Hematopoietic multipotent progenitor cell treated with erythropoietin and hydrocortisone succinate and interleukin-3 and kit ligand, for 17 days (in vitro differentiated cells): ENCODE measurements at places on chromosomes 1 and 21.

DNA sequence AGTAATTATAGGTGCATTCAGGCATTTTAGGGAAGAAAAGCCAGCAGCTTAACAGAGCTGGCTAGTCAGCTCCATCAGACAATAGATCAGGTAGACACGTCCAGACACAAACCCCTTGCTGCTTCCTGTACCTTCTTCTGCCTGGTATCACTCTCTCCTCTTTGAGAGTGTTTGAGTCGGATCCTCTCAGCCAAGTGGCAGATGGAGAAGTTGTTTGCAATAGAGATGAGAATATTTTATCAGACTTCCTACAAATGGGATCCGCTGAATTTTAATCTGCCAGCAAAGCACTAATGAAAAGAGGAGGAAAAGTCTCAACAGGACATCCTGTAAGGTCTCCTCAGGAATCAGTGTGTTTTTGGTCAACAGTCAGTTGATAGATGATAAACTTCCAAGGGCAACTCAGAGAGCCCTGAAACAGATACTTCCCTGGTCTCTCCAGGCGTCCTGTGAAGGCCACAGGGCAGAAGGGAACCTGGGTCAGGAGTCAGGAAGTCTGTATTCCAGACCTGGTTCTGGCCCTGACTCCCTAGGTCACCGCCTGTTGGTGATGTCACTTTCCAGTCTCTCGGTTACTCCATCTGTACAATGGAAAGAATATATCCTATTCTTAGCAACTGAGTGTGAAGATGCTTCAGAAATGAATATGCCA lies 62.1 kb upstream of the PROX1 start:
- no peak for DNase-seq

- DNase-seq: no peak
Measured at GRCh38 chr1:157110686-157111085, 11.1 kb upstream of the ETV3L start.

GRCh38 chr1:116123837-116124533 lies 12.8 kb downstream of the MAB21L3 start:
- DNase-seq: no peak

- DNase-seq: no peak
Measured at GRCh38 chr1:244012202-244012601, 38.9 kb upstream of the ZBTB18 start.

- DNase-seq: no peak
Measured at GRCh38 chr1:70536708-70537366, 125.8 kb downstream of the CTH start.

DNA sequence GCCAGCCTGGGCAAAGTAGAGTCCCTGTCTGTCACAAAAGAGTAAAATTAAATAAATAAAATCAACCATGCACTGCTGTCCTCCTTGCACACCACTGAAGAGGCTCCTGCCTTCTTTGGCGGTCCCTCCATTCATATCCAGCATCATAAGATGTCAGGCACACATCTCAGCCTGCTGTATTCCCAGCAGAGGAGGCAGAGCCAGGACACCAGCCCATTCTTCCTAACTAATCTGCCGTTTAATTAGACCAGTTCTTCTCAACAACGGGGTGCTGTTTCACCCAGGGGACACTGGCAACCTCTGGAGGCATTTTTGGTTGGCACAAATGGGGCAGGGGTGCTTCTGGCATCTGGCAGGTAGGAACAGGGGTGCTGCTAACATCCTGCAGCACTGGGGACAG lies 119.7 kb downstream of the ETS2 start:
- DNase-seq: no peak

GRCh38 chr21:15682186-15682895 lies 47.4 kb upstream of the USP25 start:
- no peak for DNase-seq

- DNase-seq: no peak
Measured at GRCh38 chr1:154427173-154428139, 22.3 kb downstream of the IL6R start.

GRCh38 chr1:100423832-100424337 lies 71.6 kb downstream of the CDC14A start:
- no peak for DNase-seq

DNA sequence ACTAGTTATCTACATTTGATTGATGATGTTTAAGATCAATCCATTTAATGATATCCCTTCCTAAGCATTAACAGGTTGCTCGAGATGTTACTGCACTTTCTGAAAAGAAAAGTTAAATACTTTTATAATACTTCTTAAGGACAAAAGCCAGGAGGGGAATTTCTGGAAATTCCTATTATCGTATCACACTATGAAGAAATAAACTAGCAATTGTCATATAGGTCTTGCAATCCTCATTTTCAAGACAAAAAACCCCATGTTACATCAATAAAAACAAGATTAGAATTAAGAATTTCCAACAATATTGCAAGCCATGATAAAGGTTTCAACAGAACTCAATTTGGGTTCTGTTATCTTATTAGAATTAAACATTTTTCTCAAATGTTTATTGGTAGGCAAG lies 47.2 kb downstream of the HNRNPR start:
- no peak for DNase-seq

- no peak for DNase-seq
Measured at GRCh38 chr1:229869240-229869639, 197.8 kb upstream of the GALNT2 start.

- DNase-seq: no peak
Measured at GRCh38 chr1:44905276-44905675, 62.2 kb upstream of the PTCH2 start.

GRCh38 chr1:206049293-206049692 lies 3.7 kb upstream of the RHEX start:
- DNase-seq: no peak

DNA sequence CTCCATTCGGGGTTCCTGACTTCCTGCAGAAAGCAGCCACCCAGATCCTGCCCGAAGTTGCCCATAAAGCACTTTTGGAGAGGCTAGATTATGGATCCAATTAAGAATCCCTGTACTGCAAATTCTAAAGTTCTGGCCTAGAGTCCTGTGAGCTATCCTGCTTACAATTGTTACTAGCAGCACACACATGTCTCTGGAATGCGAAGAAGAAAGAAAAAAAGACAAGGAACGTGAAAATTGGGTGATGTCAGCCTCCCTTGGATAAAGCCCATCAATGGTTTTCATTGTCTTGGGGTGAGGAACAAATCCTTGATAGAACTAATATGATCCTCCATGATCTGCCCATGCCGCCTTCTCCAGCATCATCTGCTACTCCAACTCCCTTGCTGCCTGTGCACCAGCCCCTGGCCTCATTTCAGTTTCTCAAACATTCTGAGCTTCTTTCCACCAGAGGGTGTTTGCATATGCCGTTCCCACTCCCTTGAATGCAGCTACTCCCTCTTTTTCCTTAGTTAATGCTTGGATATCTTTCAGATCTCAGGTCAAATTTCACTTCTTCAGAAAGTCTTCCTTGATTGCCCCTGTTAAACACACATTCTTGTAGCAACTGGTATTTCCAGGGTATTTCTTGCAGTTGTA lies 94.0 kb downstream of the ST6GALNAC5 start:
- no peak for DNase-seq

GRCh38 chr21:45004481-45005247 lies 64.8 kb downstream of the SLX9 start:
- DNase-seq: no peak

DNA sequence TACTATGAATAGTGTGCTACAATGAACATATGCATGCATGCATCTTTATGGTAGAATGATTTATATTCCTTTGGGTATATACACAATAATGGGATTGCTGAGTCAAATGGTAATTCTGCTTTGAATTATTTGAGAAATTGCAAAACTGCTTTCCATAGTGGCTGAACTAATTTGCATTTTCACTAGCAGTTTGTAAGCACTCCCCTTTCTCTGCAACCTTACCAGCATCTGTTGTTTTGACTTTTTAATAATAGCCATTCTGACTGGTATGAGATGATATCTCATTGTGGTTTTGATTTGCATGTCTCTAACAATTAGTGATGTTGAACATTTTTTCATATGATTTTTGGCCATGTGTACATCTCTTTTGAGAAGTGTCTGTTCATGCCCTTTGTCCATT lies 24.0 kb upstream of the DIRAS3 start:
- no peak for DNase-seq

DNA sequence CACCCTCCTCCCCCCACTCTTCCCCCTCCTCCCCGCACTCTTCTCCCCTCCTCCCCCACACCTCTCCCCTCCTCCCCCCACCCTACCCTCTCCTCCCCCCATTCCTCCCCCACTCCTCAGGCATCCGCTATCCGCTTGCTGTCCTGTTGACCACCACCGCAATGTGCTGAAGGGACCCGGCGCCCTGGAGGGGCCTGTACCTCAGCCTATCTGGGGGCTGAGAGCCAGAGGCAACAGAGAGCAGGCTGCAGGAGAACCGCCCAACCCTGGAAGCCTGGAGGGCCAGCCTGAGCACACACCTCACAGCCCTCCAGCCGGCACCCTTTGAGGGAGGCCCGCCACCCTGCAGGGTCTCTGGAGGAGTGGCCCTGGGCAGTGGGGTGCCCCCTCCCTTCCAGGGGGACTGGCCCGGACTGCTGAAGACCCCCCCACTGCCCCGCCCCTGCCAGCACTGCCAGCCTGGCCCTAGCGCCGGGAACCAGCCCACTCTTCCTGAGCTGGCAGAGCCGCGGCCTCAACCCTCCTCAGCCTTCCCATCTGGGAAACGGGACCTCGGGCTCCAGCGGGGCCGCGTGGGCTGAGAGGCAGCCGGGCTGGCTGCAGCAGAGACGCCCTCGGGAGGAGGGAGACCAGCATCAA lies 1.2 kb downstream of the C1QTNF12 start:
- DNase-seq: no peak

- no peak for DNase-seq
Measured at GRCh38 chr21:45034556-45035476, 39.6 kb upstream of the ADARB1 start.

- DNase-seq: no peak
Measured at GRCh38 chr1:212073490-212073889, 37.9 kb downstream of the DTL start.

GRCh38 chr21:44947930-44948331 lies 8.1 kb downstream of the SLX9 start:
- no peak for DNase-seq

GRCh38 chr1:226816576-226816975 lies 53.8 kb upstream of the PSEN2 start:
- no peak for DNase-seq

- no peak for DNase-seq
Measured at GRCh38 chr1:38050397-38051078, 3.9 kb upstream of the POU3F1 start.
